ENCODE measurements at places on chromosomes 7 and 10.

DNA sequence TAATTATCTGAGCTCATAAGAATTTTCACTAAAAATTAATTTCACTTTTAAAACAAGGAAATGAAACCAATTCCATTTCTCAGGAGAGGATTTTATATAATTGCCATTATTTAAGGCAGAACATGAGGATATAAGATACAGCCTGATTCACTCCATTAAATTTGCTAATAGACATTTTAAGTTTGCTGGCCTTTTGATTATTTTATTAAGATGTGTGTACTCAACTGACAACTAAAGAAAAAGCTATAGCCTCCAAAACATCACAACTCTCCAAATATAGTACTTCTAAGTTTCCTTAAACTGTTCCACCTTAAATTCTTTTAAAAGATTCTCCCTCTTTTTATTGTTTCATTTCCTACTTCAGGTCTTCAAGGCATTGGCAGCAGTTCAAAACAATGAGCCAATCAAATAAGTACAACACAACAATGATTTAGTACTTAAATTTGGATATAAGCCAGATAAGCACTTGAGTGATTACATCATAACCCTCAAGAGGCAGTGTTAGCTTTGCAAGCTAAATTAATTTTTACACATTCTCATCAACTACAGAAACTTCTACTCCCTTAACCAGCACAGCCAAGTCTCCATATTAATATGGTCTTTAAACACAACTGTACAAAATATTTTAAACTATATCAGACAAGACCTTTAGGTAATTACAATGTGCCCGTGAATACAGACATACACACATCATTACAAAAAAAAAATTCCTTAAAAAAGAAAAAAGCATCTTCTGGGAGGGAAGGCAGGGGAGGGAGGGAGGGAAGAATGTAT is 121.8 kb downstream of the KMT2C start:
- DNase-seq = no peak

DNA sequence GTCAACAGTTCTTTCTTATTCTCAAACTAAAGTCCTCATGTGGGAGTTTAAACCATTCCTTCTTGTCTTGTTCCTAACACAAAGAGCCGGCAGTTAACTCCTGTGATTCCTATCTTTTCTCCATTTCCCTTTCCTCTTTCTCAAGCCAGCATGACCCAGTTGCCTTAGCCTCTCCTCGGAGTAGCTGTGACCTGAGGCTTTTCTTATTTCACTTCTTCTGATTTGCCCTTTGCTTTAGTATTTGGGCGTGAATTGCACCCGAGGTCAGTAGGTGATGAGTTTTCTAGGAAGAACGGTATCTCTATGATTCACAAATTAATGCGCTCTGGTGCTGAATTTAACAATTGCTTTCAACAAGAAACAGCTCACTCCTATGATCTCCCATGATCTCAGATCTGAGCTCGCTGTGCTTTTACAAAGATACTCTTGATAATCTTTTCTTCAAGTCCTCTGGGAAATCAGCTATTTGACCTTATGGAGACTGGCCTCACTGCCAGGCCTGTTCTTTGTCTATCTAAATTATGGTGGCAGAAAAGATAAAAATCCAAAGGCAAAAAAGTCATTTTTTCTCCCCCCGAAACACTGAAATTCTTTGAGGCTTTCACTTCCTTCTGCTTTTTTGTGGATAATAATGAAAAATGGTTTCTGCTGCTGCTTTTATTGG is 184.6 kb downstream of the JCAD start:
- no peak for DNase-seq

DNA sequence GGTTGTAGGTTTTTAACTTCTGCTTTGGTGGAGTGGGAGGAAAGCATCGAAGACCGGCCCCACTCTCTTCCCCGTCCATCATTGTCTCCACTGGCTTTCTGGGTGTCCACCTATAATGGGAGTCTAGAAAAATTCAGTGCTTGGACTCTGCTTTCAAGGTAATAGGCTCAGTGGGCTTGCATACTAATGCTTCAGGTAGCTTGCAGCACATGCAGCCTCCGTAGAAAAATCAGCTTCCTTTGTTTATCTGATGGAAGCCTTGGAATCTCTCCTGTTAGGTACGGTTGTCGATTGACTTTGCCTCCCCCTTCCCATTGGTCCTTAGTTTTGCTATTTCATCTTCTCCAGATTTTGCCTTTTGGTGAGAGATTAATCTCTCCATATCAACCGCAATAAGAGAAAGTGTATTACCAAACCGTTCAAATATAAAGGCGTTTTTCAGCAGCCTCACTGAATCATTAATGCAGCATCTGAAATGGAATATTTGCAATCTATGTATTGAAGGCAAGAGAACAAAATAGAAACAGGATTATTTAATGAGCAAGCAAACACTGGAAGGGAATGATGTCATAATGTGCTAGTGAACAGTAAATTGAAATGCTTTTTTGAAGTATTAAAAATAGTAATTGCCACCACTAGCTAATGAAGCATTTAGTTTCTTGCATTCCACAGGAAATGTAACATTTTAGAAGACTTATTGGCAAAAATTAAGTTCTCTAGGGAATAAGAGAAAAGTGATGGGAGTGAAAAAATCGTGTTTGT is 944 bp downstream of the AVL9 start:
- DNase-seq = no peak

- DNase-seq = no peak
Observed at GRCh38 chr7:128324368-128324680, 19.4 kb downstream of the RBM28 start.

DNA sequence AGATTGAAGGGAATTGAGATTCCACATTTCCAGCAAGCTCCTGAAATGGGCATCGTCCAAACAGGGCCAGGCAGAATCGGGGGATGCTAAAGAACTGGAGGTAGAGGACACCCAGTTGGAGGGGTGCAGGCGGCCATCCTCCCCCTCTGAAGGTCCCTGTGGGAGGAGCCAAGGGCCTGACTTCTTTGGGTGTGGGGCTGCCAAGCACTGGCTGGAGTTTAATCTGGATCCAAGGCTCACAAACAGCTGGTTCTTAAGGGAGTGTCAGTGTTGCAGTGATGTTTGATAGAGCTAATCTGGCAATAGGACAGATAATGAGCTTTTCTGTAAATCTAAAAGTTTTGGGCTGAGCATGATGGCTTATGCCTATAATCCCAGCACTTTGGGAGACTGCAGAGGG is 20.8 kb downstream of the TSPAN14 start:
- no peak for DNase-seq

DNA sequence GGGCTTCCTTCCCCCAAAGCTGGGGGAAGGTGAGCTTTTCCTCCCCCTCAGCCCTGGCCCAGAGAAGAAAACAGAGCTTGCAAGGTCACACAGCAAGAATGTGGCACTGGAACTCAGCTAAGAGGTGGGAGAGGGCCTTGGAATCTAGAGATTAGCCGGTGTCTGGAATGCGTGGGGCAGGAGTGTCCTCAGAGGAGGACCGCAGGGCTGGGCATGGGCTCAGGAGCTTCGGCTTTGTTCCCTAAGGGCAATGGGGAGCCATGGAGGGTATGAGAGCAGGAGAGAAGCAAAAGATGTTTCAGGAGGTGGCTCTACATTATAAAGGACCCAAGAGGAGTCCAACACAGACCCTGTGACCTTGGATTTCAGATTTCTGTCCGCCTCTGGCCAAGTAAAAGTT is 127.2 kb upstream of the TNRC18 start:
- DNase-seq = no peak

DNA sequence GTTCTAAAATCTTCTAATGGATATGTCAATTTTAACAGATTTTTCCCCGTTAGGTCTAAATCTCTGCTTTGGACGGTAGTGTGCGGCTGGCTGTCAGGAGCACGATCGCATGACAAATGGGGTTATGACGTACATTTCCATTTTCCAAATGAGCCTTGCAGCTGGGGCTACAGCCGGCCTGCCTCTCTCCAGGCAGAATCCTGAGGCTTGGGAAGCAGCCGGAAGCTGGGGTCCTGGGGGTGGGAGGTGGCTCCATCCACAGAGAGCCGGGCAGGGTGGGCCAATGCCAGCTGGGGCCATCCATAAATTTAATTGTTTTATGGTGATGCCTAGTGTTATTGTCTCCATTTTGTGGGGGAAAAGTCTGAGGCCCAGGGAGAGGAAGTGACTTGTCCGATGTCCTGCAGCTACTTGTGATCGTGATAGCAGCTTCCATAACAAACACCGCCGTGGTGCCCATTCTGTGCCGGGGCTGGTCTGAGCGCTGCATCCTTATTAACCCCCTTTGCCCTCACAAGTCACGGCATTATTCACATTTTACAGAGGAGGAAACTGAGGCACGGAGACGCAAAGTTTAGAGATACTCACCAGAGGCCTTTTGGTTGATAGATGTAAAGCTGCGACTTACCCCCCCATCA is 53.0 kb upstream of the EBF3 start:
- DNase-seq = no peak

- no peak for DNase-seq
Observed at GRCh38 chr7:67100956-67101361, 104.3 kb downstream of the TYW1 start.

DNA sequence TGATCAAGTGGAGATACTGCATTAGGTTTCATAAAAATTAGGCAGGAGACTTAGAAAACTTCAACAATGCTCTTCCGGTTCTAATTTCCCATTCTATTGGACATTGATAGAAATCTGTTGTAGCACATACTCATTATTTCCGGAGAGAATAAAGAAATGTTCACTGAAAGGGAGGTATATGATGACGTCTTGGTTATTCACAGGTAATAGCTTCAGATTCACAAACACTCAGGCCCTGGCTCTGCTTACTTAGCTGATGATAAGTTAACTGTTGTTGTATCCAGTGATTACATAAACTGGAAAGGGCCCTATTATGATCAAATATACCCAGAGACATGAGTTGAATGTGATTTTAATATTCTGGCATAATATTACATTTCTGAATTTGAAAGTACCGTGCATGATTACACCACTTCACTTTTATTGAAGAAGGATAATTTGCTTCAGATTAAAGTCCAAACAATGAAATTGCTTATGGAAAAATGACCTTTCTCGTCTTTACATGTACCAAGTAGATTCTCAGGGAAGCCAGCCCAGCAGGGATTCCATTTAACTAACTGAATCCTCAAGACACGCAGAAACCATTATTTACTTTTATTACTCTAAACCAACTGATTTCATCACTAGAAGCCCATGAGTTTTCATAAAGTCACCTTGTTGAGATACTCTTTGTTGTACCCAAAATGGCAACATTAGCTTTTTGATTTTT is 288.0 kb upstream of the PITRM1 start:
- DNase-seq = no peak

GRCh38 chr7:22584179-22584578 is 84.2 kb upstream of the STEAP1B start:
- DNase-seq = no peak

- no peak for DNase-seq
Observed at GRCh38 chr7:149800169-149800555, 26.8 kb upstream of the ZNF467 start.

DNA sequence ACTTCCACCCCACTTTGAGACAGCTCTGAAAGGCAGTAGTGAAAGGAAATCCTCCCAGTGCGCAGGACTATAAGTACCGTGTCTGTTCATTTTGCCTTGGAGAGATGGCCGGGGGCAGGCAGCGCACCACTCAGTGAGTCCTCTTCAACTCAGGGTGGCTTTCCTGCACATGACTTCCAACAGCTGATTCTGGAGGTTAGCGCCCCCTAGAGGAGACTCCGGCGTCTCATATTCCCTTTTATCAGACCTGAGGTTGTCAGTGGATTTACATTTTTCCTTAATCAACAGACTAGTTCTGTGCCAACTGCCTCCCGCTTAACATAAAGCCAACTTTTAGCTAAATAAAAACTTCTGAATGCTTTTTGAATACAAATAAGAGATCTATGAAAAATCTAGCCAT is 101.0 kb downstream of the HERPUD2 start:
- DNase-seq = no peak

DNA sequence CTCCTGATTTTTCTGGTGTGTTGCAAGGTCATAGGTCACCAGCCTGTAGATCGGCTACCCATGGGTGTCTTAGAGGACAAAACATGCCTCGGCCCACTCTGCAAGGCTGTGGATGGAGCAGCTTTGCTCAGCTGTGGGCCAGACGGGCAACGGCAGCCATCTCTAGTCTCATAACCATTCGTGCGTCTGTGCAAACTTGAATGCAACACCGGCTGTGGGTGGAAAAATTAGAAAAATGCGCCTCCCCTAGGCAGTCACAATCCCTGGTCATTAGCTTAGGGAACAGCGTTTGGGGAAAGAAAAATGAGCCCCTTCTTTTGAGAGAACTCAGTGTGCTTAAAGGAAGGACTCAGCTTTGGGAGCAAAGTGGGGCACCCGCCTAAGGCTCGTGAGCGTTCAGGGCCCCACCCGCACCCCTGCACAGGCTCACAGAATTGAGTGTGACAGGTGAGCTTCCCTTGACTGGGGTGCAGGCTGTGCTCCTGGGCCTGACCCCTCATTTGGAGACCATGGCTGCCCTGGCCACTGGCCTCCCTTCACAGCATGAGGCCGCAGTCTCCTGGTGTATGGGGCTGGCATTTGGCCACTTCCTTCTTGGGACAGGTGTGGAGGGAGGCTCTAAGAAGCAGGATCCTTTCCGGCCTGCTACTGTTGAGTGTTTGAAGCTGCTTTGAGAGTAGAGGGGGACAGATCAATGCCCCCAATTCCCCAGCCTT is 148.0 kb downstream of the C10orf105 start:
- DNase-seq = no peak

GRCh38 chr7:133858311-133858710 is 268.8 kb upstream of the LRGUK start:
- no peak for DNase-seq

DNA sequence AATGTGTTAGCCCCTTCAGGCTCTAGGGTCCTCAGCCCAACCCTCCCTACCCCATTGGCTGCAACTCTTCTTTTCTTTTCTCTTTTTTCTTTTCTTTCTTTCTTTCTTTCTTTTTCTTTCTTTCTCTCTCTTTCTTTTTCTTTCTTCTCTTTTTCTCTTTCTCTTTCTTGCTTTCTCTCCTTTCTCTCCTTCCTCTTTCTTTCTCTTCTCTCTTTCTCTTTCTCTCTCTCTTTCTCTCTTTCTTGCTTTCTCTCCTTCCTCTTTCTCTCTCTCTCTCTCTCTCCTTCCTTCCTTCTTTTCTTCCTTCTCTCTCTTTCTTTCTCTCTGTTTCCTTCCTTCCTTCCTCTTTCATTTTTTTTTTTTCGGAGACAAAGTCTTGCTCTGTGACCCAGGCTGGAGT is 458.9 kb downstream of the TYW1 start:
- DNase-seq = no peak

GRCh38 chr10:16392531-16393069 is 44.2 kb upstream of the PTER start:
- DNase-seq = no peak

GRCh38 chr10:115826396-115826795 is 446.6 kb downstream of the GFRA1 start:
- no peak for DNase-seq

Measured in activated naive CD8-positive, alpha-beta T cell treated with anti-CD3 and anti-CD28 coated beads for 36 hours (primary cell).